Mammary epithelial cell (primary cell): ENCODE measurements at places on chromosomes 13 and 19. TPM values are rescaled to one million over a fixed set of nuclear protein-coding genes. Genes with fewer than 3 reads are reported as not detected.

- no peak for DNase-seq
These were observed 146.9 kb downstream of the KDM4B start for GRCh38 chr19:5115771-5116202.

DNA sequence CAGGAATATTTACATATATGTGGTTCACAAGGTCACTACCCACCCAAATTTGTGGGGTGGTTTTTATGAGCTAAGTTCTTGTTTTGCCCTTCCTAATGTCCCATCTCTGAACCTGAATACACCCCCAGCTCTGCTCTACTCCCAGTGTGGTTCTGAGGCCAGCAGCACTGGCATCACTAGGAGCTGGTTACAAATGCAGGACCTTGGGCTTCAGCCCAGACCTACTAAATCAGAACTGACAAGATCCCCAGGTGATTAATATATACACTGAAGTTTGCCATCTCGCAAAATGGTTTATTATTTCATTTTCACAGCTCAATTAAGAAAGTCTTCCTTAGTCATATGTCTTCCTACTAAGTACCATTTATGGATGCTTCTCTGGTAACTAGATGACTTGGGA, 67.9 kb downstream of the FOXO1 start:
- no peak for DNase-seq

GRCh38 chr13:47826471-47826870, 174.6 kb downstream of the SUCLA2 start:
- DNase-seq = no peak

- no peak for DNase-seq
These were observed 55.8 kb upstream of the ATP12A start for GRCh38 chr13:24624363-24624762.

Gene RNF113B
- not detected for total RNA-seq

Gene CGB2
- 1.5 TPM in 1 of 2 replicates, not detected in the other for total RNA-seq

- DNase-seq = no peak
These were observed at the start of gene SBK2 for GRCh38 chr19:55536951-55537740. SBK2 (minus strand) TSS chr19:55537133; CDS start chr19:55536294, 839 bp downstream.

- no peak for DNase-seq
These were observed 316.7 kb upstream of the KLHL1 start for GRCh38 chr13:70424928-70425327.

Gene CLEC17A
- not detected for total RNA-seq

DNA sequence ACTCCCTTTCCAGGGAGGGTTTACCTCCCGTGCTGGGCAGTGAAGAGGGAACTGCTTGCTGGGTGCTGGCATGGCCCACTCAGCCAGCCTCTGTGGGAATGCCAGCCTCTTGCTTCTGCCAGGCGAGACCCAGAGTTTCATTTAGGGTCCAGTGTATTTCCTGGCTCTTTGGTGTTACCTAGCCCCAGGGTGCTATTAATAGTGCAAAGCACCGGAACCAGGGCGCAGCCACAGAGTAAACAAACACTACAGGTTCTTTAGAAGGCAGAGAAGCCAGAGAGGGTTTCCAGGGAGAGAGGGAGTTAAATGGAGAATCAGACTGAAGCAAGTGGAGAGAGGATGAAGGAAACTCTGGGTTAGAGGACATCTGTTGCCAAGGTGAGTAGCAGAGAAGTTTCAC, 74.9 kb upstream of the SPATA13 start:
- DNase-seq = no peak

- DNase-seq = no peak
These were observed 934.5 kb upstream of the MIR17HG start for GRCh38 chr13:90412980-90413379.

DNA sequence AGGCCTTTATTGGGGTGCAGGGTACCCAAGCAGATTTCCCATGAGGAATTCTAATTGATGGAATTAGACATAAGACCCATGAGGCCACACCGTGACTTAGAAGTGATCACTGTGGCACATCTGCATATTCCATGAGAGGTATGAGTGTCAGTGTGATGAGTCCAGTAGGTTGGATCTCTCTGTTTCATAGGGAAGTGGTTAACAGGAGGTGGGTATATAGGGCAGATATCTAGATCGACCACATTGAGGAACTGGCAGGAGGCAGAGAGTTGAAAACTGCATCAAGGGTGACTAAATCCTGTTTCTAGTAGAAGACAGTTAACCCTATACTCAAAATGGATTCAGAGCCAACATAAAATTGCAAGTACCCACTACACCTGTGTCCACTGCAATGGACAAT, 68.6 kb upstream of the MIR17HG start:
- DNase-seq = no peak

GRCh38 chr19:44723952-44724319, 24.6 kb upstream of the BCL3 start:
- DNase-seq = peak; percentile 70

- DNase-seq = no peak
These were observed 35.7 kb upstream of the MATK start for GRCh38 chr19:3821857-3822364.

GRCh38 chr13:49836516-49836915, 44.0 kb upstream of the KPNA3 start:
- peak; percentile 36 for DNase-seq

DNA sequence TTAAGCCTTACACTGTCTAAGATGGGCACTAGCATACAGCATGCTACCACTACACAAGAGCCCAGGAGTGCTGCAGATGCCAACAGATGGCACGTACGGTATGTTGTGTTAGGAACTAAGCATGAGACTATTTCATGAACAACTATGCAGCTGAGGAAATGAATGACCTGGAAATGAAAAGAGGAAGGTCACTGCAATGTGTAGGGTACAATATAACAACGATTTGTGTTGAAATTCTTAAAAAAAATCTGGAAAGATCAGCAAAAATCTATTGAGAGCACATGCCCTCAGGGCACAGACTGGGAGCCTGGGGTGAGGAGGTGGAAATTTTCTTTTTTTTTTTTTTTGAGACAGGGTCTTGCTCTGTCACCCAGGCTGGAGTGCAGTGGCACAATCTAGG, 14.4 kb downstream of the HAUS8 start:
- no peak for DNase-seq

Gene OR4F17
- not detected in 2 replicates for total RNA-seq

Gene HSD11B1L
- 6.4 and 6.8 TPM in 2 replicates for total RNA-seq

Gene ADPRHL1
- total RNA-seq = 1.2 and 2.2 TPM in 2 replicates

DNA sequence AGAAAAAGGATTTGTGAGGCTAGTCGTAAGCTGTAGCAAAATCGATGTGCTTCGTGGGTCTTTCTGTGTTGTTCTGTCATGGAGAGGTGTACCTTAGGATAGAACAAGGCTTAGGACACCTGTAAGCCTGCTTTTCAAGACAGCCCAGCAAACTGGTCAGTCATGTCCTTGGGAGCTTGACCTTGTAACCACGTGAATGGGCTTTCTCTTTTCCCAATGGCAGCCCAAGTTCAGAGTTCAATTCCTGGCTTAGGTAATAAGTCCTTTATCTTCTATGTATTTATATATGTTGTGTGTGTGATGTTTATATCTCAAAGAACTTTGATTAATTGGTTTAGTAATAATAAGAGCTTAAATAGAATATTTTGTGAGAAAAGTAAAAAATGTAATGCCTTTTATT, 112.9 kb downstream of the TNFRSF19 start:
- DNase-seq = no peak

Gene CAMSAP3
- 8.2 and 10.0 TPM in 2 replicates for total RNA-seq

Gene TIMM44
- total RNA-seq = 52.7 TPM

DNA sequence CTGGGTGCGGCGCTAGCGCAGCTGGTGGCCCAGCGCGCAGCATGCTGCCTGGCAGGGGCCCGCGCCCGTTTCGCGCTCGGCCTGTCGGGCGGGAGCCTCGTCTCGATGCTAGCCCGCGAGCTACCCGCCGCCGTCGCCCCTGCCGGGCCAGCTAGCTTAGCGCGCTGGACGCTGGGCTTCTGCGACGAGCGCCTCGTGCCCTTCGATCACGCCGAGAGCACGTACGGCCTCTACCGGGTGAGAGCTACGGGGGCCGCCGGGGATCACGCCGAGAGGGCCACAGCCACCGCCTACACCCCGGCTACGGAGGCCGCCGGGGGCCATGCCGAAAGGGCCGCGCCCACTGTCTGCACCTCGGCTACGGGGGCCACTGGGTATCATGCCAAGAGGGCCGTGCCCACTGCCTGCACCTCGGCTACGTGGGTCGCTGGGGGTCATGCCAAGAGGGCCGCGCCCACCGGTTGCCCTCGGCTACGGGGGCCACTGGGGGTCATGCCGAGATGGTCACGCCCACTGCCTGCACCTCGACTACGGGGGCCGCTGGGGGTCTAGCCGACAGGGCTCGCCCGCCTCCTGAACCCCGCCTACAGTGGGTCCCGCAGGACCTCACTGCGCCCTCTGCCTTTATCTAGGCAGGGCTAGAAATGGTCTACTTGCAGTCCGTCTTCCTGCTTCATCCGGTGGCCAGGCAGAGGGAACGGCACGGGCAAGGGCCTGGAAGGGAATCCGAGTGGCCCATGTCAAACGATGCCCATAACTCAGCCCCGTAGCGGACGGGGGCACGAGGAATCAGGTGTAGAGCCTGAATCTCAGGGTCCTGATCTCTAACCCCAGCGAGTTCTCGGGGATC, 500 bp downstream of the PGLS start:
- peak; percentile 71 for DNase-seq

GRCh38 chr19:52428937-52429336, at the start of gene ZNF534:
ZNF534 (plus strand) TSS chr19:52429148; CDS start chr19:52431475, 2,327 bp downstream.
- DNase-seq = no peak

DNA sequence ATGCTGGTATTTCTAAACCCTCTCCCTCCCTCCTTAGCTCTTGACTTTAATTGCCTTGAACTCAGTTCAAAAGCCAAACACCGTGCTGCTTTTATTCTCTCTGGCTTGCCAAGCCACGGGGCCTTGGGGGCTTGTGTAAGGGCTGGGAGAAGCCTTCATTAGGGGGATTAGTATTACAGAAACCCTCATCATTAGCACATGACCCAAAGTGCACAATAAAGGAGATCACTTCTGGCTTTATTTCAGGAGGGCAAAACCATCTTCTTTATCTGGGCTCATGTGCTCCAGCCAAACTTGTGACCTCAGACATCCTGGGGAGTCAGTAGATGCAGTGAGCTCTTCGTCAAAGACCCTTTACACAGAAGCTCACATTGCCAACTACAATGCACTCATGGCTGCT, at the start of gene DCT:
Gene DCT, minus strand, starts transcription at position 67 of the 400 bp plus-strand sequence. CDS start 427 bp downstream, outside the sequence.
- no peak for DNase-seq

Gene SIGLEC8
- total RNA-seq = not detected in 2 replicates

GRCh38 chr19:55467236-55468053, 2.9 kb upstream of the C19orf85 start:
- peak; percentile 38 for DNase-seq

DNA sequence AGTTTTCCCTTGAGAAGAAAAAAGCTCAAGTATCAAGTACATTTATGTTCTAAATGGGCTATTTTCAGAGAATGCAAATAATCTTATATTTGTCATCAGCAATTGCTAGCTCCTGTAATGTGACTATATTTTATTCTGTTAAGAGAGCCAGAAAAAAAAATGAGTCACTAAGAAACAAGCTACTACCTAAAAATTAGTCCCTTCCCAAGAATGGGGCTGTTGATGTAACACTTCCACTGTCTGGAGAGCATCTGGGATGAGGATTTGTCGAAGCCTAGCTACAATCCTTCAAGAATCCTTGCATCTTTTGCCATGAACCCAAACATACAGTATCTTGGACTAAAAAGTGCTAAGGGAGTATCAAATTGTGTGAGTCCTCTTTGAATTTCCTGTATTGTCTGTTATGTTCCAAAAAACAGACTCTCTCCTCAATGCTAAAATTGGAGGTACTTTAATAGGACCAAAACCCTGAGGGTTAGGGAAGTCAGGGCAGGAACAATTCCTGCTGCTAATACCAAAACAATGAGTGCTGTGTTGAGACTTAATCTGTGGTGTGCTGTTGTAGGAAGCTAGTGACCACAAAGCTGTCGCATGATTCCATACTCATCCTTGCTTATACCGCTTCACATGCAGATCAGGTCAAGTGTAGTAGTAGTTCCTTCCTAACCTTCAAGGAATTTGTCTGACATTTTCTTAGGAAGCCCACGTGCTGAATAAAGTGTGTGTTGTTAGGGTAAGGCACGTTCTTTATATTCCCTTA, 4.9 kb upstream of the ZC3H13 start:
- DNase-seq = peak; percentile 70

- DNase-seq = peak; percentile 56
These were observed 8.4 kb downstream of the PEAK3 start for GRCh38 chr19:2273356-2274184.
